ENCODE measurements at places on chromosomes 5 and 9.

DNA sequence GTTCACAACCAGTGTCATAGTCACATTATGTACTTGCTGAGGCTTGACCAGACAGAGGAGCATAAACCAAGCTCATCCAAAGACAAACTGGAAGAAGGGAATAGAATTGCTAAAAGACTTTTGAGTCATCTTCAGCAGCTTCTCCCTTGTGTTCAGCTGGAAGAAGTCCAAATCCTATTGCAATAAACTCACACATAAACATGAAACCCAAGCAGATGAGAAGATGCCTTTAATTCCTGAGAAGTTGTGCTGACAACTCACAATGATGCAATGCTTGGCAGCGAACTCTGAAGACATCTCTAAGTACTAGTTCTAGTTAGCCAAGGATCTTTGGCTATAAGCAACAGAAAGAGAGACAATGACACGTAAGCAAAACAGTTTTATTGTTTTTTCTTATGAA is 642.1 kb downstream of the KCTD16 start:
- no peak for DNase-seq

DNA sequence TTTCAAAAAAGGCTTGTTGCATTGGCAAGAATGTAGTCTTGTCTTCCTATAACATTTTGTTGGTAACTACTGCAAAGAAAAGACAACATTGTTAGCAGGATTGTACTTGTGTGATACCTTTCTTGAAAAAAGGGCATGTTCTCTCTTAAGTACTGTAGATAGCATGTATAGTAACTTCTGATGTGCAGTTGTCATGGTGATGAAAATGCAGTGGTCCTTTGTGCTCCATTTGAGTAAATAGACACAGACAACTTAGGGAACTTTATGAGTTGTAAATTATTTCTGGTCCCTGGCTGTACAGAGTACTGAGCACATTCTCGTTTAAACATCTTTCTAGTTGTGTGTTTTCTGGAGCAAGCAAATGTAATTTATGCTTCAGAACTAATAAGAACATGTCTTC is 103.3 kb downstream of the CD180 start:
- no peak for DNase-seq

DNA sequence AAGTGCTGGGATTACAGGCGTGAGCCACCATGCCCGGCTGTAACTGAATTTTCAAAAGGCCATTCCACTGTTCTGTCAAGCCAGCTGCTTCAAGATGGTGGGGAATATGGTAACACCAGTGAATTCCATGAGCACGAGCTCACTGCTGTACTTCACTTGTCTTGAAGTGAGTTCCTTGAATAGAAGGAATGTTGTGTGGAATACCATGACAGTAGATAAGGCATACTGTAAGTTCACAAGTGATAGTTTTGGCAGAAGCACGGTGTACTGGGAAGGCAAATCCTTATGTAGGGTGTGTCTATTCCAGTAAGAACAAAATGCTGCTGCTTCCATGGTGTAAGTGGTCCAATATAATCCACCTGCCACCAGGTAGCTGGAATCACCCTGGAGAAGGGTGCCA is 6.6 kb upstream of the PRXL2C start:
- DNase-seq, result no peak

DNA sequence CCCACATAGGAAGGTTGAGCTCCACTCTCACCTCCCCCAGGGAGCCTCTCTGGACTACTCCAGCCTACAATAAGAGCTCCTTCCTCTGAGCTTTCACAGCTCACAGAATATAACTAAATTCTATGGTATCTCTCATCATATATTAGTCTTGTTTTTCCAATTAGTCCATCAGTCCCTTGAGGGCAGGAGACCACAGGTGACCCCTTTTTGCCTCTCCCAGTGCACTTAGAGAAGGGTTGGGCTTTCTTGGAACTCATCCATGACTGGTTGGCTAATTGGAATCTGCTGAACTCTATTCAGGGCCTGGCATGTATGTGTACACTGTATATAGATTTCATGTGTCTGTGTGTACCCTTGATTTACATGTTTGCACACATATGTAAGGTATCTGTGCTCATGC is 50.4 kb upstream of the ARAP3 start:
- DNase-seq, result no peak

- no peak for DNase-seq
Measured at GRCh38 chr5:126531543-126532120, 63.4 kb downstream of the ALDH7A1 start.

DNA sequence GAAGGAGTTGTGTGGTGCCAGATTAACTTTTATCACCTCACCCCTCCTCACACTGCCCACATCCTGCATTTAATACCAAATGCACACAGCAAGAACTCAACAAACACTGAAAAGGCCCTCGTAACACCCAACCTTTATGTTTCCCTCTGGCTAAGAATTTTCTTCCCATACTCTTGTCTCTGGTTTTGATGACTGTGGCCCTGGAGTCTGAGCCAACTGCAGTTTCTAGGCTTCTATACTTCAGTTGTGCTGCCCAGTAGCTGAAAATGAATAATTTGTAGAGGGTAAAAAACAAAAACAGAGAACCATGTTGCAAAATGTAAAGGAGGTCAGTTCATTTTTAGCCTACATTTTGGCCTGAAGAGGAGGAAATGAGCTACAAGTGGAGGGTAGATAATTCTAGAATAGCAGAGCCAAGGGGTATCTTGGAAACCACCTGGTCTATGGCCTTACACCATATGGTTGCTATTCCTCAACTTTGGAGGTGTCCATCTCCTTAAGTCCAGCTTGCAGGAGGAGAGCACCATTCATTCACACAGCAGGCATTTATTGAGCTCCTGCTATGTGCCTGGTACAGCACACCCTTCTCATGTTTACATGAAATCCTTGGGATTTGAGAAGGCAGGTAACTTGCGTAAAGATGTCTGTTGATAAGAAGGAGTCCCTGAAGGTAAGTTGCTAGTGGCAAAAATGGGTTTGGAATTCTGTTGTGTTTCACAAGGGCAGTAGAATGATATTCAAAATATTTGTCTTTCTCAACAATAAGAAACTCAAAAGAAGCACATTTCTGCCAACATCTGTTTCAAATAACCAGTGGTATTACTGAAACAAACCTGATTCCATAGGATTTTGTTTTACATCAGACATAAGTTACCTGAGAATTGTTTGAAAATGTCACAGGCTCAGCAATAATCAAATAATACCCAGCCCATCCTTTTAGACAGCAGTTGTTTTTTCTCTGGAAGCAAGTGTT is 83.8 kb upstream of the TNFAIP8 start:
- DNase-seq, result no peak

GRCh38 chr9:134679616-134680392 is 38.2 kb downstream of the COL5A1 start:
- DNase-seq, result no peak

- no peak for DNase-seq
Measured at GRCh38 chr5:4847766-4848165, 292.4 kb upstream of the ADAMTS16 start.

DNA sequence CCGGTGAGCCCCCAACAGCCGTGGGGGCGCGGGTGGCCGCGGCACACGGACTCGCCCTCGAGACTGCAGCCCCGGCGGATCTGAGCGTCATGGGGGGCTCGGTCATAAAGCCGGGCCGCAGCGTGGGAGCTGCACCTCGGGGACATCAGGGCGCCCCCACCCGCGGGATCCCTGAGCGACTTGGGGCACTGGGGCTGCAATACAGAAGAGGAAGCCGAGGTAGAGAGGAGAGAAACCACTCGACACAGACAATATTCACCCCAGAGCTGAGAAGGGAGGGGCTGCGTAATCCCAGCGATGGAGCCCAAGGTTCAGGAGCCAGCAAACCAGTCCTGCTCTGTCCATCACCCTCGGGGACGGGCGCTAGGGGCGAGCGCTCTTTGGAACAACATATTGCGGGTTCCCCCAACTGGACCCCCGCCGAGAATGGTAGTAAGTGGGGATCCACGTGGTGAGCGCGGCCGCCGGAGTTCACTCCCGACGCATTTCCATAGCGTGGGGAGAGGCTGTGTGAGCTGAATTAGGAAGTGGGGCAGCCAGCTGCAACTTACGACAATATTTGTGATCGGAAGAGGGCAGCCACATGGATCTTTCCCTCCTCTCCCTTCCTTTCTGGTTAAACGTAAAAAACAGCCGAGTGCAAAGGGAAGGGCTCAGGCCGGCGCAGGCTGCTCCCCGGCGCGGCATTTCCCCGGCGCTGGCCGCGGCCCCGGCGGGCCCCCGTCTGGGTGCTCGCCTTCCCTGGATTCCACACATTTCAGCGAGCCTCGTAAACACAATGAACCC is 9.9 kb downstream of the PTCH1 start:
- DNase-seq, result no peak

- peak; percentile 69 for DNase-seq
Measured at GRCh38 chr9:133478851-133479711, at the start of gene SLC2A6. SLC2A6 (minus strand) TSS chr9:133479099; CDS start chr9:133479059, 40 bp downstream.

GRCh38 chr5:137142346-137142745 is 356.8 kb downstream of the SPOCK1 start:
- DNase-seq, result no peak

DNA sequence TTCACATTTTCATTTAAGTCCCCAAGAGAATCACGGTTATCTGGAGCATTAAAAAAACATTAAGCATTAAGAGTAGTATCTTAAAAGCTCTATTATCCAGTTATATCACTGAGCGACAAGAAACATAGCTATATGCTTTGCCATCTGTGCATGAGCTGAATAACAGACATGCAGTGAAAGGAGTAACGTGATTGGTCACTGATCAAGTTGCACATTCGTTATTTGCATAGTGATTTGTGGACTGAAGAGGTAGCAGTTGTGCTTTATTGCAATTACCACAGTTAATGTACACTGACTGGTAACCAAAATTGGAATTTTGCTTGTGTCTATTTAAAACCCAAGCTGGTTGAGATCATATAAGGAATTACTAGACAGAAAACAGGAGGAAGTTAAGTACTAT is 107.4 kb downstream of the MCTP1 start:
- DNase-seq, result no peak

- DNase-seq, result no peak
Measured at GRCh38 chr5:111242606-111243005, 18.4 kb downstream of the CAMK4 start.

DNA sequence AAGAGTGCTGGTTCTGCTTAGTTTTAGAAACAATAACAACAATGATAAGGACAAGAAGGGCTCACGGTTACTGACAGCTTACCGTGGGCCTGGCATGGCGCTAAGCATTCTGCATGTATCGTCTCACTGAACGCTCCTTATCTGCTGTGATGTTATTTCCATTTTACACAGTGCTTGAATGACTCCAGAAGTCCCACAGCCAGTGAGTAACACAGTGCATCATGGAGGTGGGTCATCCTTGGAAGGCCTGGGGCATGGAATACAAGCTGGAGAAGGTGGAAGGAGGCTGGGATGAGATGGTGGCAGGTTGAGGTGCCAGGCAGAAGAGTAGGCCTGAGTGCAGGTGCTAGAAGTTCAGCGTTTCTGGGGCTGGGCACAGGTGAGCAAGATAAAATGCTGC is 36.5 kb upstream of the FAT2 start:
- DNase-seq, result no peak

All from activated CD8-positive, alpha-beta memory T cell treated with anti-CD3 and anti-CD28 coated beads for 1 hour (primary cell).